ENCODE measurements at places on chromosomes 13 and 19.

DNA sequence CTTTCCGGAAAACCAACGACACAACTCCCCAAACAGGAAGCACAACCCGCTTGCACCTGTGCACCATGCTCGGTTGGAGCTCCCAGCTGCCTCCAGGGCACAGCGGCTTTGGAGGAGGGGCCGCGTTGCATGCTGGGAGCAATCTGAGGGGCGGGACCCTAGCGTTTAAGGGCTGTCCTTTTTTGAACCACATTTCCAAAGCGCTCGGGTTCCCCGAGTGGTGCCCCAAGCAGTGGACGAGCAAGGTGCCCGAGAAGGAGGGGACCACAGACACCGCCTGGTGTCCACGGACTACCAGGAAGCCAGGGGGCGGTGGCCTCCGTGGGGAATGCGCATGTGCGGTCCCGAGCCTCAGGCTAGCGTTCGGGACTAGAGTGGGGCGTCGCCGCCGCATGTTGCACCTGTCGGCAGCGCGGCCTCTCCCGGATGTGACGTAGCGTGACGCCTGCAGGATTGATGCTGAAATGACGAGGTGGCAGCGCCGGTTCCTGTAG, 11.9 kb upstream of the ZNF57 start:
- no peak for DNase-seq

DNA sequence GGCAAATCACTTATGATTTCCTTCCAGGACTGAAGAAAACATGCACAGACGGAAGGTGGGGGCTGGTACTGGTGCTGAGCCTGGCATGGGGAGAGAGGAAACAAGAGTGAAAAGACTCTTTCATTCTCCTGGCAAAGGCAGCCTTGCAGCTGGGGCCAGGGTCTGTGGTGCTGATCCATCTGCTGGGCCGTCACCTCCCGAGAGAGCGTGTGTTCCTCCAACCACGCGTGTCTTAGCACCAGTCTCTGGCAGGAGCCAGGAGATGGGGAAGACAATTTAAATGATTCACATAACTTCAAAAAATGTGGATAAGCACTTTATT, 23.9 kb upstream of the SPART start:
- DNase-seq = peak; percentile 20

GRCh38 chr13:65378943-65379519, 1851.1 kb downstream of the PCDH9 start:
- peak; percentile 1 for DNase-seq

DNA sequence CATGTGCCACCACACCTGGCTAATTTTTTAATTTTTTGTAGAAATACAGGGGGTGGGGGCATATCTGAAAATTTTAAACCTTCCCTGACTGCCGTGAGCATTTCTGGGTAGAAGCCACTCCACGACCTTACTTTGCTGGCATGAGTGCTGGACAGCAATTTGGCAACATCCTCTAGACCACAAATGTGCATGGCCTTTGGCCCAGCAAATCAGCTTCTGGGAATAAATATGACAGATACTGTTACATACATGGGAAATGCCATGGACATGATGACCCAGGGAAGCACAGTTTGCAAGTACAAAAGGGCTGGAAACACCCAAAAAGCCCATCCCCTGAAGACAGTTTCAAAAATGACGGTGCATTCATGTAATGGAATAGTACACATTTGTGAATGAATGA, 3.2 kb upstream of the PVR start:
- peak; percentile 76 for DNase-seq

GRCh38 chr19:31553112-31553845, 204.0 kb upstream of the TSHZ3 start:
- no peak for DNase-seq

DNA sequence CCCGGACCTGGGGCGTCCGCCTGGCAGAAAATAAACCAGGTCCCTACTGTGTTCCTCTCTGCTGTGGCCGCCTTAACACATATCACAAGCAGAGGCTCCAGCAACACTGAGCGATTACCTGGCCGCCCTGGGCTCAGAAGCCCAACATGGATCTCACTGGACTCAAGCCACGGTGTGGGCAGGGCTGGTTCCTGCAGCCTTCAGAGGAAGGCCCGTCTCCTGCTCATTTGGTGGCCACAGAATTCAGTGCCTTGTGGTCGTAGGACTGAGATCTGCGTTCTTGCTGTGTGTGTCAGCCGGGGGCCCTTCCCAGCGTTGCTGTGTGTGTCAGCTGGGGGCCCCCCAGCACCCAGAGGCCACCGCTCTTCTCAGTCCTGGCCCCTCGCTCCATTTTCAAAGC, 30.2 kb downstream of the C2CD4C start:
- no peak for DNase-seq

DNA sequence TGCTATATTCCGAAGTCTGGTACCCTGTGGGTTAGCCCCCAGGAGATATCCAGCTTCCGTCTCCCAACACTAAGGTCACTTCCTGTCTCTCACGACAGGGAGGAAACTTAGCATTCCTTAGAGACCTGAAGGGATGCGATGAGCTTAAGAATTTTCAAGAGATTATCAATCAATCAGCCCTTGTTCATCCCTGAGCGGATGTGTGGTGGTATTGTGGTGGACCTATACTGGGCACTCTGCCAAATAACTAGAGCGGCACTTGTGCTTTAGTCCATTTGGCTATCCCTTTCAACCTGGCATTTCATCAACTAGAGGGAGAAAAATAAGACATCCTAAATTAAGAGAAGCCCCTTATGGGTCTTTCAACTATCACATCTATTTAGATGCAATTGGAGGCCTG, 30.9 kb upstream of the ZNF562 start:
- DNase-seq = no peak

GRCh38 chr13:93004919-93005318, 221.7 kb upstream of the GPC6 start:
- DNase-seq = no peak

GRCh38 chr19:46715975-46716671, 791 bp downstream of the PRKD2 start:
- peak; percentile 56 for DNase-seq

- peak; percentile 69 for DNase-seq
These were observed 22.3 kb downstream of the KCTD4 start for GRCh38 chr13:45178349-45179162.

DNA sequence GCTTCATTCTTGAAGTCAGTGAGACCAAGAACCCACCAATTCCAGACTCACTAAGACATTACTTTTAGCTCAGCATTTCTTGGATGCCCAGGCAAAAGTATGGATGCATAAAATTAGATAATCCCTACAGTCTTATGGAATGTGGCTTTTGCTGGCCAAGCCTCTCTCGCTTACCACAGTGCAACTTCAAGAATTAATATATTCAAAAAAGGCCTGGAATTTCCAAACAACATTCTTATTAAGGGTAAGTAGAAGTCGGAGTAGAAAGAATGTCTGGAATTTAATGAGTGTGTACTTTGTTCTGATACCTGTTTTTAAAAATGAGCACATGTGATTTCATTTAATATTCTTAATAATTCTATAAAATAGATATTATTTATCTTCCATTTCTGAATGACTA, 302.4 kb upstream of the TMTC4 start:
- no peak for DNase-seq

DNA sequence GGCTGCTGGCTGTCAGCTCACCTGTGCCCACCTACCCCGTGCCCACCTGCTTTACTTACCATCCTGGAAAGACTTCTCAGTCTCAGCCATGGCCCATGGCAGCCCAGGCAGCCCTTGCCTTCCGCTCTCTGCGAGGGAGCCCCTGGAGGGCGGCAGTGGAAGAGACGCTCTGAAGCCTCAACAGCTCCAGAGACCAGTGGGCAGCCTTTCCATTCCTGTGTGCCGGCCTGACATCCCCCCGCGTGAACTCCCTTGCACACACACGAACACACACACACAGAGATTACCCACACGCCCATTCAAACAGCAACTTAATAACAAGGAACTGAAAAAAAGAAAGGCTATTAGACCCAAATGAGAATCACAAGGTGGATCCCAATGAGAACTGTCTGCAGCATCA, 14.2 kb upstream of the RASA3 start:
- DNase-seq = no peak

- DNase-seq = no peak
These were observed 23.5 kb upstream of the EBPL start for GRCh38 chr13:49714757-49715156.
